Lung (tissue), 17 donors: ENCODE measurements at places on chromosomes 3 and 15.

DNA sequence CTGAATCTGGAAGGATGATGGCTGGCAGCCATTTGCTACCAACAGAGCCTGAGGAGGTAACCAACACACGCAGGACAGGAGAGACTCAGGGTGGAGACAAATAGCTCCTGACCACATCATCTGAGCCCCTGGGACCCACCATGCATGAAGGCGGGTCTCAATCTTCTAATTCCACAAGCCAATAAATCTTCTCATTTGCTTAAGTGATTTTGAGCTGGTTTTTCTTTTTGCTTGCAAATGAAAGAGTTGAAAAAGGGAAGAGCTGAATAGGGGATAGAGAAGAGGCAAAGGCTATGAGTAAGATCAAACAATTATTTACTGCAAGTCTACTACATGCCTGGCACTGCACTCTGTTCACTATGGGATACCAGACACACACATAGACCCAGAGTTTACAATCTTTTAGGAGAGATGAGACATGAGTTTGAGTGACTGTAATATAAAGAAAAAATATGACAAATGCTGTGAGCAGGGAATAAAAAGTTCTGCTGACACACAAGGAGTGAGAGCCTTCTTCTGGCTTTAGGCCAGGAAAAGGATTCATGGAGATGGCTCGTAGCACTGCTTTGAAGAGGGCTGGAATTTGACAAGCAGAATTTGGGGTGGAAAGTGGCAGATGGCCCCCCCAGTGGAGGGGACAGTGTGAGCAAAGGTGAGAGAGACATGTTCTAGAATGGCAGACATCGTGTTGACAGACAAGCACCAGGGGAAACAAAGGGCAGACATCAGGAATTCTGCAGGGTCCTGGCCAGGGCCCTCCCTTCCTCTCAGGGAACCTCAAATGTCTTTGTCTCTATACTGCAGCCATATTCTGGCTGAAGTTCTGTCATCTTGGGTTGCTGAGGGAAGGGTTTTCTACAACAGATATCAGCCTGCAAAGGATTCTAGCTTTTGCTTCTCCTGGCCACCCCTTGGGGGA, 69.8 kb upstream of the WNT5A start:
- DNase-seq: no peak

DNA sequence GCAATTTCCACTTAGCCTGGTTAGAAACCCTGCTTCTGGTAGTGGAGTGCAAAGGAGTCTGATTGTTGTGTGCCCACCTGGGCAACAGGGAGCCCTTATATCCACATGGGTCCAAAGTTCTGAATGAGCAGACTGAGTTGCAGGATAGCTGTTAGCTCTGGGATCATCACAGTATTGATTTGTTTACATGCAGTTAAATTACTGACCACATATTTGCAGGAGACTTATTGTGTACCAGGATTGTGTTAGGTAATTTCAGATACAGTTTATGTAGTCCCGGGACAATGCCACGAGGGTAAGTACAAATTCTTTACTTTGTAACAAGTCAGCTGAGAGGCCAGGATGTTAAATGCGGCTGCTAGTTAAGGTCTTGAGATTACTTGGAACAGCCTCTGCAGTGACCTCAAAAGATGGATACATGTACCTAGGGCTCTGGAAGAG, 18.8 kb downstream of the ARHGEF26 start:
- no peak for DNase-seq

GRCh38 chr3:150443331-150443741, 35.2 kb downstream of the TSC22D2 start:
- DNase-seq: no peak

GRCh38 chr15:89998141-89998661, 2.9 kb upstream of the ZNF710 start:
- no peak for DNase-seq

DNA sequence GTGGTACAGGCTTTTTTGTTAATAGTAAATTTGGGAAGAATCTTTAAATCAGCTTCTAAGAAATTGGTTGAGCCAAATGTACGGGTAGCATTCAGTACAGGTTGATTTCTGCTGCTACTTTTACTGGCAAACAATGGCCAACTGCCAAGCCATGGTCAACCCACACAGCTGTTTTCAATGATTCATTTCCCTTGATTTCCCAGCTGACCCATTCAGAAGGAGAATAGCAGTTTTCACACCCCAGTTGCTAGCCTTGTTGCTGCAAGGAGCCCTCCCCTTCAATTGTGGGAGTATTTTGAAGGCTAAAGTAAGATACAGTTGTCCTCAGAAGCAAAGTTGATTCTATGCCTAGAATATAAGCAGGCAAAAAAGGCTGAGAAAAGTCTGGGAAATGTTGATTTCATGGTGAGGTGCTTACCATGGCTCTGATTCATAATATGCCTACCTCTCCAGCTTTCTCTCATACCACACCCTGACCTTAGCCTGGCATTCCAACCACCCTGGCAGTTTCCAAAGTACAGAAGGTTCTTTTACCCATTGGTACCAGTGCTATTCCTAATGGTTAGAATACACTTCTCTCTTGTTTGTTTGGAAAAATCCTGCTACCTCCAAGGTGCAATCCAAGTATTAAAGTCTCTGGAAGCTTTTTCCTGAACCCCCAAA, 320.3 kb upstream of the TGFBR2 start:
- DNase-seq: peak; percentile 33

GRCh38 chr3:2198776-2199279, 100.2 kb downstream of the CNTN4 start:
- no peak for DNase-seq

- no peak for DNase-seq
These were observed 320.0 kb upstream of the ROBO1 start for GRCh38 chr3:80087767-80088166.
